ENCODE measurements at places on chromosomes 7 and 10. TPM values are rescaled to one million over a fixed set of nuclear protein-coding genes. Genes with fewer than 3 reads are reported as not detected.

DNA sequence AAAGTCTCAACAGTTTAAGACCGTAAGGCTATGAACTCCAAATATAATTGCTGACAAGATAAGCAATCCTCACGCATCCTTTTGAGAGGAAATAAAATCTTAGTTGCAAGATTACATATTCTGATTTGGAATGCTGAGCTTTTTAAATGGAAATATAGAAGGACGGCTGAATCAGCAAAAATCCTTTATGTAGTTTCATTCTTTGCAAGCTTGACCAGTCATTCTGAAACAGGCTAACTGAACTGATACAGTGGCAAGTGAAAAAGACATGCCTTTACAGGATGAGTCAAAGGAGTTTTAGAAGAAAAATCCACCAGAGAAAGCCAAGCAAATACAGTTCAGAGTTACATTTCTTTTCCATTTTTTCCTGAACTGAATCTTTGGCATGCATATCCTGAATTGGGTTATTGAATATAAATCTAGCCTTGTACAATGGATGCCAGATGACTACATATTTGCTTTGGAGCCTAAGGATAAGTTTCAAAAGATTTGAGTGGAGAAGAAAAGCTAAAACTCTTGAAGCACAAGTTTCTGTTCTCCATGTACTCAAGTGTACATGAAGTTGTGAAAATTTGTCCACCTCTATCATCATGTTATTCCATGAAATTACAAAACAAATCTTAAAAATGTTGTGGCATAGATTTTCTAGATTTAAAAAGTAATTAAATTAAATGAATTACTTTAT lies 4.4 kb downstream of the VIM start:
- DNase-seq, result no peak
- H3K27me3 ChIP-seq, result no peaks in the 10 kb centered on the region
- no peak overlapping the region for H3K4me3 ChIP-seq
- H3K4me1 ChIP-seq, result peaks cover 30% of the 10 kb centered on the region
- H3K27ac ChIP-seq, result peak overlapping the region; percentile 57

NKX1-2 gene
- total RNA-seq, result not detected

DNA sequence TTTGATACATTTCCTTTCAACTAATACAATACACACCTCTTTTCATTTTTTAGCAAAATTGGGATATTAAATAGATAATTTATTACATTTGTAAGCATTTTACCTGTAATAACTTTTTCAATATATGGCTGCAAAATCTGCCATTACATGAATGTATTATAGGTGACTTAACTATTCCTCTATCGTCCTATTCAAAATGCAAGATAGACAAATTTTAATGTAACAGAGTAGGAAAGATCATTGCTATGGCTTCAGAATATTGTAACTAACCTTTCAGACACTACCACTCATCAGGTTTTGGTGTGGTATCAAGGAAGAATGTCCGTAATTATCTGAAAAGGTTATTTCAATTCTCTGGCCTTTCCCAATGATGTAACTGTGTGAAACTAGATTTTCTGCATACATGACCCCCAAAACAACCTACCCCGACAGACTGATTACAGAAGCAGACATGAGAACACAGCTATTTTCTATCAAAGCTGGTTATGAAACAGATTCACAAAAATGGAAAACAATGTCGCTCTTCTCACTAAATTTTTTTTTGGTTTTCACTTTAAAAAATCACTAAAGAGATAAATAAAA lies 211.2 kb downstream of the FAM107B start:
- peaks cover 80% of the 10 kb centered on the region for H3K4me1 ChIP-seq
- H3K36me3 ChIP-seq, result peaks cover 6% of the 10 kb centered on the region
- peak overlapping the region; percentile 51 for H3K4me3 ChIP-seq
- H3K27ac ChIP-seq, result peak overlapping the region; percentile 82
- no peak for DNase-seq

AKR1C4 gene
- total RNA-seq, result not detected

GRCh38 chr10:2392145-2392812 lies 655.0 kb upstream of the ADARB2 start:
- no peak overlapping the region for H3K27ac ChIP-seq
- no peak overlapping the region for H3K4me3 ChIP-seq
- H3K27me3 ChIP-seq, result no peaks in the 10 kb centered on the region
- DNase-seq, result no peak
- H3K4me1 ChIP-seq, result no peaks in the 10 kb centered on the region

DNA sequence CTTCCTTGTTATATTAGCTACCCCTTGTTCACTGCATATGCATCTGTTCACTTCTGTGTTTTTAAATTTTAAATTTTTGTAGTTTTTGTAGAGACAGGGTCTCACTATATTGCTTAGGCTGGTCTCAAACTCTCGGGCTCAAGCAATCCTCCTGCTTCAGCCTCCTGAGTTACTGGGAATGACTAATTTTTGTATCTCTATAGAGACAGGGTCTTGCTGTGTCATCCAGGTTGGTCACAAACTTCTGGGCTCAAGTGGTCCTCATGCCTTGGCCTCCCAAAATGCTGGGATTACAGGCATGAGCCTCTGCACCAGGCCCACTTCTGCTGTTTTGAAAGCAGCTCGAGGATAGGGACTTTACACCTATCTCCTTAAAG lies 64.6 kb downstream of the PRTFDC1 start:
- H3K27ac ChIP-seq, result peak overlapping the region; percentile 27
- no peaks in the 10 kb centered on the region for H3K36me3 ChIP-seq
- peak overlapping the region; percentile 30 for H3K4me3 ChIP-seq

GRCh38 chr7:36348256-36348655 lies 41.4 kb upstream of the ANLN start:
- DNase-seq, result no peak
- H3K4me1 ChIP-seq, result no peaks in the 10 kb centered on the region
- H3K27ac ChIP-seq, result no peak overlapping the region
- H3K27me3 ChIP-seq, result no peaks in the 10 kb centered on the region
- no peak overlapping the region for H3K4me3 ChIP-seq

DNA sequence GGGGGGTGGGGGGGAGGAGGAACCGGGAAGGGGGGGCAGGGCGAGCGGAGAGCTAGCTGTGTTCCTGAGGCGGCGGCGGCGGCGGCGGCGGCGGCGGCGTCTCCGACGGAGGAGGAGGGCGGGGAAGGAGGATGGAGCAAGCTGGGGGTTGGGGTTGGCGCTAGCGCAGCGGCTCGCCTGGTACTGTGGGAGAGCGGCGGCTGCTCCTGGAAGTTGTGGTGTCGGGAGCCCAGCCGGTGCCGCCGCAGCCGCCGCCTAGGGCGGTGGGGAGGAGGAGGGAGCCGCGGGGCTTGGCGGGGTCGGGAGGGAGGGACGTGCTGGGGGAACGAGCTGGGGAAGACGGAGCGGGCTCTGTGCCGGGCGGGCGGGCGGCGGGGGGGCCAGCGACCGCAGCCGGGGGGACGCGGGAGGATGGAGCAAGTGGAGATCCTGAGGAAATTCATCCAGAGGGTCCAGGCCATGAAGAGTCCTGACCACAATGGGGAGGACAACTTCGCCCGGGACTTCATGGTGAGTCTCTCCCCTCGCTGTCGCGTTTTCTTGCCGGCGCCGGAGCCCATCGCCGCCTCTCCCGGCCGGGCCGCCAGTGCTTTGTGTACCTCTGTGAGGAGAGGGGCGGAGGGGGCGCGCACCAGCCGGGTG lies at the start of gene PTPN12:
Gene PTPN12 (plus strand): TSS at position 160 of the 642 bp plus-strand sequence. CDS start 252 bp downstream, at position 412.
- peaks cover 14% of the 10 kb centered on the region for H3K4me1 ChIP-seq
- H3K27me3 ChIP-seq, result no peaks in the 10 kb centered on the region
- H3K27ac ChIP-seq, result peak within 1 kb of the TSS; percentile 73
- H3K36me3 ChIP-seq, result no peaks in the 10 kb centered on the region
- H3K4me3 ChIP-seq, result peak within 1 kb of the TSS; percentile 100

DNA sequence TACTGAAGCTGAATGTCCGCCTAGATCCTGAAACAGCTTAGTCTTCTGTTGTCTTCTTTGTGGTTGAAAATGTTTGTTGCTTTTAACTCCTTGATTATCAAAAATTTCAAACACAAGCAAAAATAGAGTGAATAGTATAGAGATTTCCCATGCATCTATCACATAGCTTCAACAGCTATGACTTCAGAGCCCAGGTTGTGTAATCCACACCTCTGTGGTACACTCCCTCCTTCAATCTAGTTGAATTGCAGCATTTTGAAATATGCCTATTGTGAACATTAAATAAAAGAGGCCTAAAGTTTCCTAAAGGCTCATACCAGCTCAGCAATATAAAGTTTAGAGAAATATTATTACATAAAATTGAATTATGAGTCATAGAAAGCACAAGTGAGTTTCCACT lies 204.7 kb upstream of the HDAC9 start:
- DNase-seq, result no peak
- no peak overlapping the region for H3K4me3 ChIP-seq
- no peak overlapping the region for H3K27ac ChIP-seq
- no peaks in the 10 kb centered on the region for H3K27me3 ChIP-seq

GRCh38 chr7:33539198-33539597 lies 366.1 kb upstream of the BMPER start:
- no peaks in the 10 kb centered on the region for H3K4me1 ChIP-seq
- no peak overlapping the region for H3K4me3 ChIP-seq
- DNase-seq, result no peak
- no peaks in the 10 kb centered on the region for H3K36me3 ChIP-seq
- H3K27ac ChIP-seq, result no peak overlapping the region

Data from naive thymus-derived CD4-positive, alpha-beta T cell (primary cell).